ENCODE measurements at places on chromosomes 5 and 9.
A peak's percentile ranks its signal among the peaks of the same experiment; 100 is the strongest.

DNA sequence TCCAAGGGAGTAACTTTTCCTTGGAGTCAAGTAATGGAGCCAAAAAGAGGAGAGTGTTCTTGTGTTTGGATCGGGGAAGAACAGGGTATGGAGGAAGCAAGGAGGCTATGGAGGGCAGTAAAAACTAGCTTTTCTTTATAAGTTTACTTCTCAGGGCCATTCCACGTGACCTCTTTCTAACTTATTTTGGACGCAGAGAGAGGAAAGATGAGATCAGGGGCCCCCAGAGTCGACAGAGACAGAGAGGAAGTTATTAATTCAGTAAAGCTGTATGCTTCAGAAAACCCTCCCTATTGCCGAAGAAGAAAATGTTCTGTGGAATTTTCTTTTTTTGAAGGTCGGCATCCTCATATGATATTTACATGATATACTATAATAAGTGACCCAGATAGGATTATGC is 233.8 kb upstream of the MPDZ start:
- peak; percentile 85 for DNase-seq

DNA sequence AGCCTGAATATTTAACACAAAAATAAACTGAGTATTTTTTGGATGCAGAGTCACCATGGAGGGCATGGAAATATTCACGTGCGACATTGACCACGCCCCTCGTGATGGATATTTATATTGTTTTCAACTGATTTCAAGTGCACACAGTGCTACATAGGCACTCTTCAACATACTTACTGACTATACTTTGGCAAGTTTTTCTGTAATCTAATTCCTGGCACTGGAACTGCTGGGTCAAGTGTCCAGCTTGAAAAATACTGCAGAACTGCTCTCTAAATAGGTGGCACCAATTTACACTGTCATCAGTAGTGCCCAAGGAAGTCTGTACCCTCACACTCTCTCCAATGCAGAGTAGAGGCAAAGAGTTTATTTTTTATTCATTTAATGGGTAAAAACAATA is 65.1 kb downstream of the FBN2 start:
- DNase-seq: no peak

GRCh38 chr5:139021346-139021745 is 146.2 kb upstream of the LRRTM2 start:
- no peak for DNase-seq

DNA sequence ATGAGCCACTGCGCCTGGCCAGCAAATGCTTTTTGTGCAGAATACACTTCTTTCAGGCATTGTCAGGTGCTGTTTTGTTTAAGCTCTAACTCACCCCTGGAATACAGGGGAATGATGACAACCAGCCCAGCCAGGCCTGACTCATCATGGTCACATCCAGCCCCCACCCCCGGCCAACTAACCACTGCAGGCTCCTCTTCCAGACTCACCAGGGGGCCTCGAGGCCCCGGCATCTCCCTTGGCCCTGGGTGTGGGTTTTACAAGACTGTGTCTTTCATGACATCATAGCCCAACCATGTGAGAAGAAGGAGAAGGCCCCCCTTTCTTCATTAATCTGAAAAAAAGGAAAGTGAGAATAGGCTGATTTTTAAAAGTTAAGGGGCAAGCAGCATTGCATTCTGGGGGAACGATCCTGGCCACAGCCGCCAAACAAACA is 35.5 kb downstream of the OLFML2A start:
- DNase-seq: peak; percentile 91

GRCh38 chr9:530681-531080 is 310.8 kb upstream of the DMRT1 start:
- no peak for DNase-seq

DNA sequence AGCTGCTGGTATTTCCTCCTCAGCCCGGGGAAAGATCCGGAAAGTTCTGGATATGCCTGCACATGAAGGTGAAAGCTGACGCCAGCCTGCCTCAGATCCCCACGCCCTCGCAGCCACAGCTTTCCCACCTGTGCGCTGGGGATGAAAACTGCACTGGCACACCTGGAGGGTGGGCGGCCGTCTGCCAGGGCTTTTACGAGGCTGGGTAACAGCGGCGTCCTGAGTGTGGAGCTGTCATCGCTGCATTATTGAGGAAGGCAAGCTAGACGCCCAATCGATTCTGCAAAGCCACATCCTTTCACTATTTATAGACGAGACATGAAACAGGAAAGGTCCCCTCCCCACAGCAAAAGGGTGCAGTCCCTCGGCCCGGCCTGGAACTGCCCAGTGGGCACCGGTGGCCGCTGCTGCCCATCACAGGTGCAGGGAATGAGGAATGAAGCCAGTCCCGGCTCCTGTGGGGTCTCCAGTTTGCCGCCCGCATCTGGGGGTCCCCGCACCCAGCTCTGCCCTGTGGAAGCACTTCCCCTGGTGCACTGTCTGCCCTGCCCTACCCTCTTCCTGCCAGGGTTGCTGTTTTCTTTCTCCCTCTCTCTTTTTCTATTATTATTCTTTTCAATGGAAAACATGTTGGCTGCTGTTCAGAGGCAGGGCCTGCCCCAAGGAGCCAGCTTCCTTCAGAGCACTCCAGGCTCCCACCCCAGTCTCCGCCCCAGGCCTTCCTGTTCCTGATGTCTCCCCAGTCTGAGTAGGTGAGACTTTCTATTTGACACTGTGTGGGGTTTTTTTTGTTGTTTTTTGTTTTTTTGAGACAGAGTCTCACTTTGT is 7.0 kb downstream of the NOTCH1 start:
- DNase-seq: no peak

- DNase-seq: no peak
These were observed 409.2 kb downstream of the HTR1A start for GRCh38 chr5:63553073-63553472.

GRCh38 chr9:18189871-18190670 is 283.9 kb upstream of the ADAMTSL1 start:
- DNase-seq: no peak

DNA sequence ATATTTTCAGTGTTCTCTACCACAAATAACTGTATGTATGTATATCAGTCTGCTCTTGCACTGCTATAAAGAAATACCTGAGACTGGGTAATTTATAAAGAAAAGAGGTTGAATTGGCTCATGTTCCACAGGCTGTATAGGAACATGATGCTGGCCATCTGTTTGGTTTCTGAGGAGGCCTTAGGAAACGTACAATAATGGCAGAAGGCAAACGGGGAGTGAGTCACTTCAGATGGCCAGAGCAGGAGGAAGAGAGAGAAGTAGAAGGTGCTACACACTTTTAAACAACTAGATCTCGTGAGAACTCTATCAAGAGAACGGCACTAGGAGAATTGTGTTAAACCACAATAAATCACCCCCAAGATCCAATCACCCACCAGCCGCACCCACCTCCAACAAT is 121.7 kb downstream of the ADAMTS6 start:
- no peak for DNase-seq
